ENCODE measurements at places on chromosomes 5 and 9.

- DNase-seq: no peak
These were observed 86.3 kb upstream of the RPS23 start for GRCh38 chr5:82364497-82364896.

- no peak for DNase-seq
These were observed 994 bp downstream of the IRGM start for GRCh38 chr5:150847334-150847695.

DNA sequence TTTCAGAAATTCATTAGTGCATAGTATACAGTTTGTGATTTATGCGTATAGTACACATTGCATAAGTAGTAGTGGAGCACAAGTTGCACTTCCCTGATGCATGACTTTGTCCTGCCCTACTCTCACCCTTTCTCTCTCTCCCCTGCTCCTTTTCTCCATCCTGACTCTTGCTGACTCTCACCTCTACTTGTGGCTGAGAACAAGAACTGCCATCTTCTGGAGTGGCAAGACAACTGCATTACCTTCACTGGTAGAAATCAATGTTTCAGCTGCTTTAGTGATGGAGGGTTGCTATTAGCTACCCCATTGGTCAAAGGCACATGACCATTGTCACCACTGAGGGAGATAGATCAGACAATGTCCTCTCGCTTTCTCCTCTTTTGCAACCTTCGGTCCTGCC is 26.9 kb downstream of the SPEF2 start:
- DNase-seq: no peak

GRCh38 chr5:13478831-13479465 is 465.5 kb downstream of the DNAH5 start:
- no peak for DNase-seq

DNA sequence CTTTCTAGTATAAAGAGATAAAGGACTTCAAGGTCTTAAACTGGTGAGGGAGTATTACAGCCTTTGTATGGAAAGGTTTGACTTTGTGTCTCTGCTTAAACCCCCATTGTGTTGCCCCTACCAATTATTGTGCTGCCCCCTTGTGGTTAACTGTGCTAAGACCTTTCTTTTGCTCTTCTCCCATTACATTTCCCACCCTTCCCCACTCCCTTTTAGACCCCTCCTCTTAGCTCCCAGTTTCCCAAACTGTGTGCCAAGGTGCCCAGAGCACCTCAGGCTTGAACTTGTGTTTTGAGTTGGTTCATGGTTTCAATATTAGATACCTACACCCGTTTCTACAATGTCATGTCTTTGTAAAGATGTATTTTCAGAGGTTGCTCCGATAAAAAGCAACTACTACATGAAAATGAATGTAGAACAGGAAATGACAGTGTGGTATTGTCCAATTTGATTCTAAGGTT is 2.9 kb downstream of the JAK2 start:
- peak; percentile 6 for DNase-seq

- DNase-seq: no peak
These were observed 8.5 kb downstream of the HCN1 start for GRCh38 chr5:45687701-45688100.

GRCh38 chr5:16936150-16936988 is at the start of gene MYO10:
Gene MYO10, minus strand, starts transcription at chr5:16936288. Its CDS starts 480 bp downstream, at chr5:16935808.
- DNase-seq: no peak

Measured in activated naive CD4-positive, alpha-beta T cell (primary cell).